ENCODE measurements at places on chromosomes 12 and 14.
A peak's percentile ranks its signal among the peaks of the same experiment; 100 is the strongest.

- no peak for DNase-seq
These were observed 33.4 kb upstream of the ANO6 start for GRCh38 chr12:45182511-45182910.

- no peak for DNase-seq
These were observed 18.6 kb downstream of the ZDHHC17 start for GRCh38 chr12:76782526-76782925.

DNA sequence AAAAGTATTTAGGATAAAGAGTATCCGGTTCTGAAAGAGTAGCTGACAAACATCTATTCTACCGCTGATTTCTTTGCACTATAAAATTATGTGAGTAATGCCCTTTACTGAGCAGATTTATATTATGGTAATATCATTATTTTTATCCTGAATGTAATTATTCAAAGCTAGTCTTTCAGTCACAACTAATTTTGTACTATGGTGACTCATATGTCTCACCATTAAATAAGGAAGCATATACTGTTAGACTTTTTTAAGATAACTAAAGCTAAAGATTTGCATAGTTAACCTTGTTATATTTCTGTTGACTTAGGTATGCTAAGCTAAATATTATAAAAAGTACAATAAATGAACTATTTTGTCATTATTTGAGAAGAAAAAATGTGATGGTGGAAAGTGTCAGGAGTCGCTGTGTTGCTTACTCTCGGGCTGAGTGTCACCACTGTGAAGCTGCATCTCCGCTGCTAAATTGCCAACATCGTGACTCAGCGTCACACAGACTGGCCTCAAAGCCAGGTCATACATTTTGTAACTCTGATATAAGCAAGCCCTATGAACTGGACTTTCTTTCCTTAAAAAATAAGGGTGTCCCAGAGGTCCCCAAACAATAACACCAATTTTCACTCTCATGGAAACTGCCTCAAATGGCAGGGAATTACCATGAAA lies 69.1 kb upstream of the SSTR1 start:
- DNase-seq = no peak

- no peak for DNase-seq
These were observed 36.3 kb upstream of the HECTD1 start for GRCh38 chr14:31243860-31244259.

DNA sequence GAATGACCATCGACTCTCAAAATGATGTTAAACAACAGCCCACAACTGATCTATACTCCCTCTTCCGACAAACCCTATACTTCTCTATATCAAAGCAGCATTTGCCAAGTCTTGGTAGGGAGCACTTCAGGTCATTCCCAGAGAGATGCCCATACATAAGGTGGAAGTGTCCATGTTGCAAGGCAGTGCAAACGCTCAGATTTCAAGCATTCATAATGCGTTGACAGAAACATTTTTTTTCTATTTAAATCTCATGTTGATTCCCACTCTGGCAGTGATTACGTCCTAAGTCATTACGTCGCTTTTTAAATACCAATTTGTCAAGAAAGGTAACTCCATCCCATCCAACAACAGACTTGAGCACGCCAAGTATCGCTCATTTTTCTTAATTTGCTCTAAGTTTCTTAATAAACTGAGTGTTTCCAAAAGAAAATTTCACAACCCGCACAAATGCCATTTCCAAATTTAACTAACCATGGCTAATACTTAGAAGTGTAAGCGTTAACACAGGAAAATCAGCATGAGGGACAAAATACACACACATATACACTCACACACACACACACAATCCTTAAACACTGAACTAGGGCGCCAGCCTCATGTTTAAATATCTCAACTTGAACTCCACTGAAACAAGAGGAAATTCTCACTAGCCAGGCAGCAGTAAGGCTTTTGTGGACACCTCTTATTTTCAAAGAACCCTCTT lies 1.1 kb downstream of the GXYLT1 start:
- DNase-seq = no peak

- no peak for DNase-seq
These were observed 470.9 kb upstream of the CCDC196 start for GRCh38 chr14:66015071-66015780.

DNA sequence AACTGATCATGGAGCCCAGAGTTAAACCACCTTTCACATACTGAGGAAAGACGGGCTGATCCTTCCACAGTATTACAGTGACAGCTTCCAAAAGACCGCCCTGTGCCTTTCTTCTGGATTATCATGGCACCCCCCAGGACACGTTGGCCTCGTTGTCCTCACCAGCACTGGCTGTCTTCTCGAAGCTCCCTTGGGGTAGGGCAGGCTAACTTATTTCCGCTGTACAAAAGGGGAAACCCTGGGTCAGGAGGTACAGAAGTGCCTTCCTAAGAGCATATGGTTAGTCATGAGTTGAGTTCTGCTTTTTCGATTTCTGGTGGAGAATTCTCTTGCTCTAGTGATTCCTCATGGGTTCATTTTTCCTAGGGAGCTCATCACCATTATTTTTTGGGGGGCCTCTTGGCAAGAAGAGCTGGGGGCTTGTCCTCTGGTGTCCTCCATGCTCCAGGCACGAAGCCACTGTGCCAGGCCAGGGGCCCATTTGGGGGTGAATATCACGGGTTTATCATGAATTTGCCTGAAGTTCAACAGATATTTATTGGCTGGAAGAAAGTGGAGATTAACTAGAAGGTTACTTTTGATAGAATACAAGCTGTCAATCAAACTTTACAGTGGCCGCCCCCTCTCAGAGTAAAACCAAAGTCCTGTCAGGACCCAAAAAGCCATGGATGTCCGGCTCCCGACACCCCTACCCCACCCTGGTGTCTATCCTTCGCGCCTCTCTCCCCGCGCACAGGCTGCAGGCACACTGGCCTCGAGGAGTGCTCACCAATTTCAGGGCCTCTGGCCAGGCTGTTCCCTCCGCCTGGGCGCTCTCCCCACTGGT lies 8.8 kb upstream of the TRAF3 start:
- no peak for DNase-seq

DNA sequence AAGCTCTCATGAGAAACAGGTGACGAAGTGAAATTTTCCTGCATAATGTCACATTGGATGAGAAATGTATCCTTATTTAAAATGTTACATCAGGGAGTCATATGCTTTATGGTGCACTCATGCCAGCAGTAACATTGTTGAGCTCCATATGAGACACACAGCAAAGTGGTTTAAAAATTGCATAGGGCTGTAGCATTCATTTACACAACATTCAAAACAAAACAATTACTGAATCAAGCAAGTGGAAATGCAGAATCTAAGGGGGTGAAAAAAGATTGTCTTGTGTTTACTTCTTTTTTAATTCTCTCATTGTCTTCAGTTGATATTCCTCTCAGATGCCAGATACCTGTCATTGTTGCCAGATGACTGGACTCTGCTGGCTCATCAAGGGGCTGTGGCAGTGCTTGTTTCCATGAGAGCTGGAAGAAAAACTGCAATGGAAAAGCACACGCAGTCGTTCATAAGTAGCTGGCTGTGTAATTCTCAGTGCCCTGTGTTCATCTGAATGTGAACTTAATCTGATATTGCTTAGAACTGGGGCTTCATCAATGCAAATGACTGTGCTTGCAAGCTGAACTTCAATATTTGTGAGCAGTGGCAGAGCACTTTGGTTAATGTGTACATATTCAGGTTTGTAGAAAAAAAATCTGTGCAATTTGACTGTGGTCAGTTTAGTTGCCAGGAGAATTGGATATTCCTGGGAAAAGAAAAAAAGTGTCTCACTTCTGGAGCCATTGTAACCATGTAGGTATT lies 305.6 kb downstream of the RAD51B start:
- DNase-seq = no peak

DNA sequence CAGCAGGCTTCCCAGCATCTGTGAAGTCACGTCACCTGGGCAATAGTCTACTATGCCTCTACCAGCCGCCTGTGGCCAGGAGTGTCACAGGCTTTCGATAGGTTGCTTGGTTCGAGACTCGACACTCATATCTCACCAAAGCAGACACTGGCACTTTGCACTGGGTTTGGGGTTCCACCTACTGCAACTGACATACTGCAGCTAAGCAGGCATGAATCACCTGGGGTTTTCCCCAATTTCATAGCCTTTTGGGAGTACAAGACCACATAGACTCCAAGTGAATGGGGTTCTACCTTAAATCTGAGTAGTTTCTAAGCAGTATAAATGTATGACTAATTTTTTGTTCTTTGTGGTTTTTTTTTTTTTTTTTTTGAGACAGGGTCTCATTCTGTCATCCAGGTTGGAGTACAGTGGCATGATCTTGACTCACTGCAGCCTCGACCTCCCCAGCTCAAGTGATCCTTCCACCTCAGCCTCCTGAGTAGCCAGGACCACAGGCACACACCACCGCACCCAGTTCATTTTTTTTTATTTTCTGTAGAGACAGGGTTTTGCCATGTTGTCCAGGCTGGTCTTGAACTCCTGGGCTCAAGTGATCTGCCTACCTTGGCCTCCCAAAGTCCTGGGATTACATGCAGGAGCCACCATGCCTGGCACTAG lies 32.1 kb downstream of the DMAC2L start:
- DNase-seq = peak; percentile 35

- no peak for DNase-seq
These were observed 50.4 kb downstream of the DICER1 start for GRCh38 chr14:95106971-95107370.

DNA sequence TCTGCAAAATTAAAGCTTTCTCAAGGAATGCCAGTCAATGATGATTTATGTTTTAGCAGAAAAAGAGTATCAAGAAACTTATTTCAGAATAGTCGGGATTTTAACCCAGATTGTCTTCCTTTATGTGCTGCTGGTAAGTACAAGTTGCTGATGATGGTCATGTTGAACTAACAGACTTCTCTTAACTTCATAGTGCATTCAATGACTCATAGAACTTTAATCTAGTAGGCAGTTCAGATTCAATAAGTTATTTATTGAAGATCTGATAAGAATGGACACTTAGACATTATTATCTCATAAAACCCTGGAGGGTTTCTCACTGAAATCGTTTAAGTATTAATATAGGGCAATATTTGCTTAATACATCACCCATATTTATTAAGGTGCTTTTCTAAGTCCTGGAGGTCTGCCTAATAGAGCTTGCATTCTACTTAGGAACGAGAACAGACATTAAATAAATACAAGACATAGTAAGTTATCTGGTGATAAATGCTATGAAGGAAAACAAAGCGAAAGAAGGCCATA lies 33.8 kb downstream of the TOGARAM1 start:
- no peak for DNase-seq

DNA sequence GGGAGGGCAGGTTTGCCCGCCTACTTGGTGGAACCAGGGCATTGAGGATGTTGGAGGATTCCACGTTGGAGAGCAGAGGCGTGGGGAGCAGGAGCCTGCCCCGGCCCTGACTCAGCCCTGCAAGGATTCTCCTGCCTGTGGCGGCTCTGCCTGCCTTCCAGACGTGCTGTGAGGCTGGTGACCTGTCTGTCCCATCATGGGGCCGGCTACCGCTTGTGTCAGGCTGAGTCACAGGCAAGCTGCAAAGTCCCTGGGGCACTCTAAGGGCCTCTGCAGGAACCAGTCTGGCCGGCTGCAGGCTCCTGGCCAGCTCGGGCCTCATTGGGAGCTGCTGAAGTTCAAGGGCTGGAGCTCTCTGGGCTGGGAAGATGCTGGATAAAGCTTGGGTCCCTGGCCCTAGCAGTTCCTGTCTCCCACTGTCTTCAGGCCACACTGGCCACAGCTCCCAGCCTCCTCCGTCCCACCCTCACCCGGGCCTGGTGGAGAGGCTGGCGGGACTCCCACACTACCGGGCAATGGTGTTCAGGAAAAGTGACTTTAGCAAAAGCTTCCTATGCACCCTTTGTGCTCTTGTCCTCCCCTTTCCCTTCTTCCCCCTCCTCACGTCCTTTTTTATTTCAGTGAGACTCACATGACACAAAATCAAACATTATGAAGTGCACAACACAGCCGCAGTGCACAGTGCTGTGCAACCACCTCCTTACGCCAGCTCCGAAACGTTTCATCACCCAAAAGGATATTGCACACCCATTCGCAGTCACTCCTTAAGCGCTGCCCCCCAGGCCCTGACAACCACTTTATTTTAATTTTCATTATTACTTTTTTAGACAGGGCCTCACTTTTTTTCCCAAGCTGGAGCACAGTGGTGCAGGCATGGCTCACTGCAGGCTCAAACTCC lies 22.0 kb upstream of the ULK1 start:
- DNase-seq = no peak

GRCh38 chr12:48998497-48999353 lies 450 bp downstream of the DDN start:
- DNase-seq = no peak

GRCh38 chr12:51187370-51187987 lies 14.5 kb upstream of the TFCP2 start:
- no peak for DNase-seq

DNA sequence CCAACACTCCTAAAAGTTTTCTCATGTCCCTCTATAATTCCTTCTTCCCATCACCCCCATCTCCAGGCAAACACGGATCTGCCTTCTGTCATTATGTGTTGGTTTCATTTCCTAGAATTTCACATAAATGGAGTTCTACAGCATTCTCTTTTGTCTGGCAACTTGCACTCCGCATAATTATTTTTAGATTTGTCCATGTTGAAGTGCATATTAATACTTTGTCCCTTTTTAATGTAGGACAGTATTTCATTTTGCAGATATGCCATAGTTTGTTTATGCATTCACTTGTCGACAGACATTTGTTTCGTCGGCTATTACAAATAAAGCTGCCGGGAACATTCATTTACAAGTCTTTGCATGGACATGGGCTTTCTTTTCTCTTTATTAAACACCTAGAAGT lies 150.0 kb downstream of the CRADD start:
- DNase-seq = no peak

GRCh38 chr12:95790917-95791849 lies 619 bp upstream of the NTN4 start:
- no peak for DNase-seq

DNA sequence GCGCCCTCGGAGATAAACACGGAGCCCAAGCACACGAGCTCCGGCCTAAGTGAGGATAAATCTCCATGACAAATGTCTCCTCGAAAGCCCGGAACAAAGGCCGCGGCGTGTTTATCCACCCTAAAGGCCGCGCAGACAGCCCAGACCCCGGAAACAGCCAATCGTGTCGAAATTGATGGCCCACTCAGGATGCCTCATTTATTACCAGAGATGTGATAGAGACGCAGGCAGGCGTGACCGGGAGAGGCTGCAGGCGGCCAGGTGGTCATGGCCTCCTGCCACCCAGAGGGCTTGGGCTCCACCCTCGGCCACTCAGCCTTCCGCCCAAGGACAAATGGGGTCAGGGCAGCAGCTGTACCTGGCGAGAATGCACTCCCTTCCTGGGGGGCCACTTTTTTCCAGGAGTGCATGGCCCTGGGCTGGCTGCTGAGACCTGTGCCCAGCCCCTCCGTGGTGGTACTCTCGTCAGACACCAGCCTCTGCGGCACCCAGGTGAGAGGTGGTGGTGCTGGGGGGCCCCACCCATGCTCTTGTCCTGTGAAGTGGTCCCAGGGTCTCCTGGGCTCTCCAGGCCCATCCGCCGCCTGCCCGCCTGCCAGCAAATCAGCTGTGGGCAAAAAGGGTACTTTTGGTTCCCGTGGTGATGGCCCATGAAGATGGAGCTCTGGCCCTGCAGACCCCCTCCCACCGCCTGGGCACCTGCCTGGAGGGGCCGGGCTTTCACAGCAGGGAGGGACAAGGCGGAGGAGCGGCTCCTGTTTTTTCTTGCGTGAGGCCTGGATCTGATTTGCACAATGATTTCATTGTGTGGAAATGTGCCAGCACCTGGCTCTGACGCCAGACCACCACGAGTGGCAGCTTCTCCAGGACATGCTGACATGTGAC lies 211.5 kb upstream of the C14orf180 start:
- DNase-seq = no peak

Data from activated naive CD8-positive, alpha-beta T cell treated with anti-CD3 and anti-CD28 coated beads, Interleukin-2, amount 50 U/mL, for 16 hours (primary cell).